NCI-H1694 (cell line): ENCODE measurements at places on chromosomes 16 and 17.
A peak's percentile ranks its signal among the peaks of the same experiment; 100 is the strongest.

DNA sequence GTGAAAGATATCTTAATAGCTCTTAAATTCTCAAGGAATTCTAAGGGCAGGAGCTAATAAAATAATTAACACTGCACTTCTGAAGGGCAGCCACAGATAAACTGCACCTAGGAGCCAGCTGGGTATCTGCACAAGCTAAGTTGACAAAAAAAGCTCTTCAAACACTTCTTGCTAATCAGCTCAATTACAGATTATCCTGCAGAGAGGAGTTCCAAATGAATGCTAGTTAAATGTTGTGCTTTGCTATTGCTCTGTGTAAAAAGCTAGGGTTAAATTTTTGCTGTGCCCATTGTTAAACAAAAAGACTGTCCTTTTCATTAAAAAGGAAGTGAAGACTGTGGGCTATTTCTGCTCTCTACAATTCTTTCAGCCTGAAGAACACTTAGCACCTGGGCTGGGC lies 158.5 kb upstream of the SHISA6 start:
- DNase-seq: no peak

DNA sequence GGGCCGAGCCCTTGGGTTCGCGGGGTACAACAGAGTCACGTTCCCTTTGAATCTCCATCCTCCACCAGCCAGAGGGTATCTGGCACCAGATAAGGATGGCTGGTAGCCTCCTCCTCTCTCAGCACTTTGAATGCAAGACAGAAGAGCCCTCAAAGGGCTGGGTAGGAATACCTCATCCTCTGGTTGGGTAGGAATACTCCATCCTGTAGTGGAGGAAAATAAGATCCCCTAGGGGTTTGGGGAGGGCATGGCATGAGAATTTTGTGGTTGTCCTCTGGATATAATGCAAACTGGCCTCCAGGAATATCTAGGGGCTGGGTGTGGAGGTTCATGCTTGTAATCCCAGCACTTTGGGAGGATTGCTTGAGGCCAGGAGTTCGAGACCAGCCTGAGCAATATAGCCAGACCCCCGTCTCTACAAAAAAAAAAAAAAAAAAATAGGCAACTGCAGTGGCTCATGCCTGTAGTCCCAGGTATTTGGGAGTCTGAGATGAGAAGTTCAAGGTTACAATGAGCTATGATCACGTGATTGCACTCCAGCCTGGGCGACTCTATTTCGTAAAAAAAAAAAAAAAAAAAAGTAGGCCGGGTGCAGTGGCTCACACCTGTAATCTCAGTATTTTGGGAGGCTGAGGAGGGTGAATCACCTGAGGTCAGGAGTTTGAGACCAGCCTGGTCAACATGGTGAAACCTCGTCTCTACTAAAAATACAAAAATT lies 2.7 kb downstream of the IGFBP4 start:
- no peak for DNase-seq

DNA sequence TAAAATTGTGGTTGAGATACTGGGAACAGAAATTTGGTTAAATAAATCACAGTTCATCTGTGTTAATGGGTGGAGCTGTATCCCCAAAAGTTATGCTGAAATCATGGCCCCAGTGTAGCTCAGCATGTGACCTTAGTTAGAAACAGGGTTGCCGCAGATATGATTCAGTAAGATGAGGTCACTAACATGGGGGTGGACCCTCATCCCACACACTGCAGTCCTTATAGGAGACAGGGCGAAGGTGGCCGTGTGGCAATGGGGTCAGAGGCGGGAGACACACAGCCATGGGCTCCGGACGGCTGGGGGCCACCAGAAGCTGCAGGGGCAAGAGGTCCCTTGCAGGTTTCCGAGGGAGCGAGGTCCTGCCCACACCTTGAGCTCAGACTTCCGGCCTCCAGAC lies 10.7 kb downstream of the GALNS start:
- no peak for DNase-seq

- DNase-seq: no peak
Observed at GRCh38 chr17:83144421-83145357, 65.3 kb downstream of the METRNL start.

GRCh38 chr17:31726980-31727427 lies 132.0 kb downstream of the COPRS start:
- DNase-seq: no peak

DNA sequence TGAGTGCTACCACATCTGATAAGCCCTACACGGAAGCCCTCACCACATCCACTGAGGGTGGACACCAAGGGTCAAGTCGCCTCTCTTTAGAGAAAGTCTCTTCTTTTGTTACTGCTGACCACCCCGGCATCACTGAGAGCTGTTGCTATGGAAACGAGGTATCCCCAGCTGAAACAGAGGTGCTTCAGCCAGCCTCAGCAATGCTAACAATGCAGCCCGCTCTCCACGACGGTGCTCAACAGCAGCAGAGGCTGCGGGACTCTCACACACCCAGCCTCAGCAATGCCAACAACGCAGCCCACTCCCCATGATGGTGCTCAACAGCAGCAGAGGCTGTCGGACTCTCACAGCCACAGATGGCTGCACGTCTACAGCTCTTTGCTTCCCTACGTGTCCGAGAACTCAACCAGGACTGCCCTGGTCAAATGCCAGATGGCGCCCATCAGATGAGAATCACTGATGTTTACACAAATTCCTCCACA lies 41.4 kb downstream of the VPS53 start:
- DNase-seq: no peak

- DNase-seq: no peak
Observed at GRCh38 chr16:20766294-20766693, 2.5 kb downstream of the ACSM3 start.

DNA sequence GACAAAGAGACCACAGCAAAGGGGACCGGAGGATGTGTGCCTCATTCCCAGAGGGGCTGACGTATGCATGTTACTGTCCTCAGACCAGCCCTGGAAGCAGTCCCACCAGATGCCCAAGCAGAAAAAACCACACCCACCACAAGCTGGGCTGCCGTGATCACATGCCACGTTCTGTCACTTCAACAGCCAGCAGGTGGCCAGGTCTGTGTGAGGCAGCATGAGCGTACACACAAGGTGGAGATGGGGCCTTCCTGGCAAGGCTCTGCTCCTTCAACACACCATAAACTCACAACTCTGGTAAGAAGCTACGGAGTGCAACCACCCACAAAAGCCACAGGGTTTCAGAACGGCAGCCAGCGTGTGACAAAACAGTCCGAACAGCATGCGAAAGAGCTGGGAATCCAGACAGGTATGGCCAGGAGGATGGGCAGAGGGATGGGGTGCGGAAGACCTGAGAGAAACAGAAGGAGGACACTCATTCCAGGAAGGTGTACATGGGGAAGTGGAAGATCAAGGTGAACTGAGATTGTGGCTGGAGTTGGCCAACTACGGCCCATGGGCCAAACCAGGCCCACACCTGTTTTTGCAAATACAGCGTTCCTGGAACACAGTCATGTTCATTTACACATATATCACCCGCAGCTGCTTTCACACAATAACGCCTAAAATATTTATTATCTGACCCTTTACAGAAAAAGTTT lies 27.9 kb downstream of the MBTPS1 start:
- DNase-seq: peak; percentile 70

GRCh38 chr16:48279199-48279598 lies 31.9 kb upstream of the ABCC11 start:
- DNase-seq: no peak

- peak; percentile 53 for DNase-seq
Observed at GRCh38 chr17:47949197-47949759, 7.9 kb downstream of the PNPO start.

DNA sequence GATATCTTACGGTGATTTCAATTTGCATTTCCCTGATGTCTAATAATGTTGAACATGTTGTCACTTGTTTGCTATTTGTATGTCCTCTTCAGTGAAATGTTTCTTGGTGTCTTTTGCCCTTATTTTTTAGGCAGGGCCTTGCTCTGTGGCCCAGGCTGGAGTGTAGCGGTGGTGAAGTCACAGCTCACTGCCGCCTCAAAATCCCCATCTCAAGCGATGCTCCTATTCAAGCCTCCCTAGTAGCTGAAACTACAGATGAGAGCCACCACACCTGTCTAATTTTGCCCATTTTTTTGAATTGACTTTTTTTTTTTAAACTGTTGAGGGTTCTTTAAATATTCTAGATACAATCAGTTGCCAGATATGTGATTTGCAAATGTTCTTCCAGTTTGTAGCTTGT lies 8.3 kb downstream of the UBE2G1 start:
- DNase-seq: no peak

DNA sequence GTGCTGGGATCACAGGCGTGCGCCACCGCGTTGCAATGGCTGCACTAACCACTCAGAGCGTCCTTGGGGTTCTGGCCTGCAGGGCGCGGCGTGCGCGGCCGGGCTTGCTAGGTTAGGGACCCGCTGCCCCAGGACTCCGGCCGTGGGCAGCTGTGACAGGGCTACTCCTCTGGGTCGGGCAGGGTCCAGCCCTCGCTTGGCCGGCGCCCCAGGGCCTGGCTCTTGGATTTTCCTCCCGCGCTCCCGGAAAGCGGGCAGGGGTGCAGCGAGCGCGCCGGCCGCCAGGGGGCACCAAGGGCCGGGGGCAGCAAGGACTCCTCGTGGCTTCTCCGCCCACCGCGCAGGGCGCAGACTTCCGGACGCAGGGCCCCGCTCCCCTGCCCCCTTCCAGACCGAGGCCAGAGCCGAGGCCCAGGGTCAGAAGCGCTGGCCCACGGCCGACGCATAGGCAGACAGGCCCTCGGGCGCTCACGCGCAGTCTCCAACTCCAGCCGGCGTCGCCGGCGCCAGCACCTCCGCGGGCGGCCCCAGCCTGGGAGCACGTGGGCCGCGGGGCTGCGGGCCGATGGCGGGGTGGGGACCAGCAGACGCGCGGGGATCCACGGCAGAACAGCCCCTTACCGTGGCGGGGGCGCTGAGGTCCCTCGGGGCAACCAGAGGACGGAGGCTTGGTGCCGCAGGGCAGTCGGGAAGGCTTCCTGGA lies 355 bp downstream of the TLE7 start:
- no peak for DNase-seq

- DNase-seq: no peak
Observed at GRCh38 chr17:19001907-19002590, 2.5 kb downstream of the FAM83G start.

DNA sequence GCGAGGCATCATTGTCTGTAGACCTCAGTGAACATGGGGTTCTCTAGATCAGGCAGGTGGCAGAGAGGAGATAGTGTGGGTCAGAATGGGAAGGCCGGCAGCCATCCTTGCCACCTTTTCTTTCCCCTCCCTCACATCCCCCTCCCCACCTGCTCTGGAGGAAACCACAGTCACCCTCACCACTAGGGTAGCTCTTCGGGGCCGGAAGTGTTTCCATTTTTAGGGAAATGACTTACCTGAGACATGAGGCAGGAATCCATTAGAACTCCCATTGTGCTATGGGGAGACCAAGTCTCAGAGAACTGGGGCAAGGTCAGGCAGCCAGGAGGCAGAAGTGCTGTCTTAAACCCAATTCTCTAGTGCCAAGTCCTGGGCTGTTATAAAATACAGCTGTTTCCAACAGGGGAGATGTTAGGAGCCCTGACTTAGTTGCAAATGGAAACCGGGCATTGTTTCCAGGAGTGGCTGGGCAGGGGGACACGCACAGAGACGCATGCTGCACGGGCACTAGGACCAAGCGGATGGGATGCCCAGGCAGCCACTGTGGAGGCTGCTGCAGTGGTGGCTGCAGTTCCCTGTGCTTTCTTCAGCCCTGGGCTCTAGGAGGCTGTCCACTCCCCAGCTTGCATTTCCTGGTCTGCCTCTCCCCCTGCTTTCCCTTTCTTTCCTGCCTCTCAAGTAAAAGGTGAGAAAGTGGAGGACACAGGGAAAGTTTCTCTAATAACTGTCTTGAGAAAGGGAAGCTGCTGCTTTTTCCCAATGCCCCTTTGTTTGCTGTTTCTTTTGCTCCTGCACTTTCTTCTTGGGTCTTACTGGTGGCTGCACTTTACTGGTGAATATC lies 2.8 kb downstream of the HAS3 start:
- DNase-seq: no peak

DNA sequence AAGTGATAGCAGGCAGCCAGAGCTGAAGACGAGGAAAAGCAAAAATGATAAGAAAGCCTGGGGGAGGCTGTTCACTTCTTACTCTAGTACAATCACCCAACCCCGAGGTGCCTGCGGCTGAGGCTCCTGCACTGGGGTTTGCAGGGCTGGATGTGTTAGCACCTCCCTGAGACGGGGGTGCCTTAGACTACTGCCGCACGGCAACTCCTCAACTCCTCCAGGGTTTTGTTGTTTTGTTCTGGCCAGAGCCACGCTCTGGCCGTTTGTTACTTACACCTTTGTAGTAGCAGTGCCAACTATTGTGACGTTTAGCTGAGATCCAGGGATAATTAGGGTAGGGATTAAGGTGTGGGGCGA lies 51.5 kb downstream of the LDHD start:
- DNase-seq: no peak

- DNase-seq: no peak
Observed at GRCh38 chr17:51064061-51064735, 56.5 kb downstream of the SPAG9 start.

- no peak for DNase-seq
Observed at GRCh38 chr17:72392056-72393010, 271.5 kb downstream of the SOX9 start.

- DNase-seq: no peak
Observed at GRCh38 chr16:50677351-50677750, 3.8 kb downstream of the SNX20 start.

- DNase-seq: no peak
Observed at GRCh38 chr17:66354981-66355380, 52.6 kb downstream of the PRKCA start.

GRCh38 chr17:29116804-29117753 lies 63.1 kb downstream of the MYO18A start:
- DNase-seq: peak; percentile 72

DNA sequence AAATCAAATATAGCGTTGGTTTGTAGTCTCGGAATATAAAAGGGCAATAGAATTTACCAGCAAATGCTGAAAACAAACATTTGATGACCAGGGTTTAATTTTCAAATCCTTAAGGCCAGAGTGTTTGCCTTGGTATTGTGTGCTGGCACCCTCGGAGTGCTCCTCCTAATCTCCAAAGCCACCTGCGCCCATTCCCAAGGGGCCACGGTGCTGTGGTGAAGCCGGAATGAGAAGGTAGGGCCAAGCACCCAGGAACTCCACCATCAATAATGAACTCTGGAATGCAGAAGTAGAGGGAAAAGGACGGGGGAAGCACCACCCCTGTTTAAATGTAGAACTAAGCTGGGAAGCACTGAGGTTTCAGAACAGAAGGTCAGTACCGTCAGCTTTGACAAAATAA lies 51.9 kb downstream of the COG7 start:
- no peak for DNase-seq

- DNase-seq: no peak
Observed at GRCh38 chr17:62970610-62971009, 4.6 kb downstream of the TANC2 start.

GRCh38 chr17:76568811-76569221 lies 16.8 kb downstream of the ST6GALNAC2 start:
- DNase-seq: no peak

- no peak for DNase-seq
Observed at GRCh38 chr16:77794586-77794985, 6.2 kb downstream of the VAT1L start.

GRCh38 chr17:78669975-78670518 lies 92.9 kb upstream of the DNAH17 start:
- DNase-seq: no peak

DNA sequence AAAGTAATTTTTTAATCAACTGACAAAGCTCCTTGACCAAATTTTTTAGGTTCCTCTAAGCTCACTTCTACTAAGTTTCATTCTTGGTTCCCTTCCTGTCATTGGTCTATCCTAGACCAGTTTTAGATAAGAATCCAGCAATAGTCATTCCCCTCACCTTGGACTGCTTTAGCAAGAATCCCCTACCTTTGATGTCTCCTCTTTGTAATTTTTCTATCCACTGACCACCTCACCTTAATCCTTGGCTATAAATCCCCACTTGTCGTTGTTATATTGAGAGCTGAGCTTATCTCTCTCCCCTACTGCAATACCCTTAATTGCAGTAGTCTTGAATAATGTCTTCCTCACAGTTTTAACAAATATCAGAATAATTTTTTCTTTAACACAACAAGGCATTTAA lies 107.2 kb downstream of the USP32 start:
- DNase-seq: no peak
